HuH-7.5 (cell line): ENCODE measurements at places on chromosomes 16 and 17.

DNA sequence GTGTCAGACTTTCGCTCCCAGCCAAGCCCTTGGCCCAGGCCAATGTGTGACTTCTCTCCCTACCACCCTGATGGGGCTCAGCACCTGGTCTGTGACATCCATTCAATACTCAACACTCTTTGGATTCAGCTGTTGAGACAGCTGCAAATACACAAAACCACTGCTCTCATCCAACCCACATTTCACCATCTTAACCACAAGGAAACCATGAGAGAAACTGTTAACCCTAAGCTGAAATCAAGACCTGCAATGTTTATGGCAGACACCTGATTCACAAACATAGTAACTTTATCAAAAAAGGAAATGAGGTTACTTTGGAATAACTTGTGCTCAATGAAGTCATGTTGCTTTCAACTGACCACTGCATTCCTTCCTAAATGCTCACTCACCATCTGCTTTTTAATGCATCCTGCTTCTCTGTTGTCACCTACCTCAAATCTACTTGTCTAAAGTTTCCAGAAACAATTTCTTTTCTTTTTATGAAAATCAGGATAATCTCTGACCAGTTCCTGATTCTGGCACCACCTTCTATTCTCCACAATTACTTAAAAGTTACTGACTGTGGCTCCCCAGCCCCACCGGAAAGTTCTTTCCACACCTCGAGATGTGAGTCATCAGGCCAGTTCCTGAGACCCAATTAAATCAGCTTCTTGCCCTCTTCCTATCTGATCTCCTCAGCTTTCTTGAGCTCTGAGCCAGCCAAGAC is 88.2 kb downstream of the NOG start:
- DNase-seq = no peak

- no peak for DNase-seq
These were observed 9.3 kb downstream of the OSBPL7 start for GRCh38 chr17:47812146-47812920.

- no peak for DNase-seq
These were observed 17.8 kb downstream of the TTLL6 start for GRCh38 chr17:48799069-48799723.

- DNase-seq = no peak
These were observed 14.5 kb upstream of the RANGRF start for GRCh38 chr17:8273884-8274444.

GRCh38 chr16:51056331-51056730 is 94.7 kb downstream of the SALL1 start:
- no peak for DNase-seq

- DNase-seq = no peak
These were observed 14.6 kb downstream of the GSE1 start for GRCh38 chr16:85627526-85628264.

DNA sequence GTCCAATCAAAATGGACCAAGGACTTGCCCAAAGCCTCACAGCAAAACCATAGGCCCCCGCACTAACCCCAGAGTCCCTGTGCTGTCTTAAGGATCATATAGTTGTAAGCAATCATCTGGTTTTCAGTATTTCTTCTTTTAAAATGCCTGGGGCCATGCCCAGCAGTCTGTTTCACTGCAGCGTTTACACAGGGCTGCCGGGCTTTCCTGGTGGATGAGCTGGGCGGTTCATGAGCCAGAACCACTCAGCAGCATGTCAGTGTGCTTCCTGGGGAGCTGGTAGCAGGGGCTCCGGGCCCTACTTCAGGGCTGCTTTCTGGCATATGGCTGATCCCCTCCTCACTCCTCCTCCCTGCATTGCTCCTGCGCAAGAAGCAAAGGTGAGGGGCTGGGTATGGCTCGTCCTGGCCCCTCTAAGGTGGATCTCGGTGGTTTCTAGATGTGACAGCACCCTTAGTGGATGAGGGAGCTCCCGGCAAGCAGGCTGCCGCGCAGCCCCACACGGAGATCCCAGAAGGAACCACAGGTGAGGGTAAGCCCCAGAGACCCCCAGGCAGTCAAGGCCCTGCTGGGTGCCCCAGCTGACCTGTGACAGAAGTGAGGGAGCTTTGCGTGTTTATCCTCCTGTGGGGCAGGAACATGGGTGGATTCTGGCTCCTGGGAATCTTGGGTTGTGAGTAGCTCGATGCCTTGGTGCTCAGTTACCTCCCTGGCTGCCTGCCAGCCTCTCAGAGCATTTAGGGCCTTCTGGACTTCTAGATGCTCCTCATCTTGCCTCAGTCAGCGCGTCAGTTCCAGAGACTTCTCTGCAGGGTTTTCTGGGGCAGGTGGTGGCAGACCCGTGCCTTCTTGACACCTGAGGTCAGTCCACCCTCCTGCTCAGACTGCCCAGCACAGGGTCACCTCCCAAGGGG is 24.8 kb upstream of the STH start:
- no peak for DNase-seq

- no peak for DNase-seq
These were observed 210.6 kb upstream of the KCNJ16 start for GRCh38 chr17:69864462-69864861.

DNA sequence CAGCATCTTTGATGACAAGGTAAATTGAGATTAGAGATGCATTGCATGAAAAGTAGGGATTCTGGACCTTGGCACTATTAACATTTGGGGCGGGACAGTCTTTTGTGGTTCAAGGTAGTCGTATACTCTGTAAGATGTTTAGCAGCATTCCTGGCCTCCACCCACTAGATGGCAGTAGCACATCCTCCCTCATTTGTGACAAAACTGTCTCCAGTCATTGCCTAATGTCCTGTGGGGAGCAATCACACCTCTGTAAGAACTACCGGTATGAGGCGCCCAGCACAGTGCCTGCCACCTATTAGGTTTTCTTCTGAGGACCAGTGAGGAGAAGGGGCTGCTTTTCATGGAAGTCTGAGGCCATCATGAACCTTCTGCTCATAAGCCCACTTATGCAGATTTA is 180.8 kb downstream of the RBFOX1 start:
- peak; percentile 10 for DNase-seq

- no peak for DNase-seq
These were observed 25.3 kb downstream of the CDH13 start for GRCh38 chr16:82651921-82652601.

DNA sequence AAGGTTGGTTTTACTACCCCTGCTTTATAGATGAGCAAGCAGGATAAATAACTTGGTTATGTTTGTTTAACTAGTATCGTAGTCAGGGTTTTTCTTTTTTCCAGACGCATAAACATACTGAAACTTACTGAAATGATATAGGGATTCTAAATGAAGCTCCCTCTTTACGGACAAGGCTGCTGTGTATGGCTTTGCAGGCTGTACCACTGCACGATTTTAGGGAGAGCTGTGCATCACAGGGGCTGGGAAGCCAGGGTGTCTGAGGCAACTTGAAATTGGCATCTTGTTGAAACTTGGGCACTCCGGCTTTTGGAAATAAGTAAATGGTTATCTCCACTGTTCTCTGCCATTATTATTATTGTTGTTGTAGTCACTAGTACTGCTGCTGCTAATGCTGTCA is 218.1 kb upstream of the CDH8 start:
- no peak for DNase-seq

DNA sequence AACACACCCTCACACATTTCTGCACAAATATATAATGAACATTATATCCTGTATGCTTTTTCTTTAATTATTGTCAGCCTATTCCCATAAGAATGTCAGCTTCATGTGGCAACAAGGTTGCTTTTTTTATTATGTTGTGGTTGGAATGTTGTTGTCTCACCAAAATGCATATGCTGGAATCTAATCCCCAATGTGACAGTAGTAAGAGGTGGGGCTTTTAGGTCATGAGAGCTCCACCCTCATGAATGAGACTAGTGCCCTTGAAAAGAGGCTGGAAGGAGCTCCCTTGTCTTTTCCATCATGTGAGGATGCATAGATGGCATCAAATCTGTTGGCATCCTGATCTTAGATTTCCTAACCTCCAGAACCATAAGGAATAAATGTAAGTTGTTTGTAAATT is 131.3 kb upstream of the IRX6 start:
- no peak for DNase-seq

DNA sequence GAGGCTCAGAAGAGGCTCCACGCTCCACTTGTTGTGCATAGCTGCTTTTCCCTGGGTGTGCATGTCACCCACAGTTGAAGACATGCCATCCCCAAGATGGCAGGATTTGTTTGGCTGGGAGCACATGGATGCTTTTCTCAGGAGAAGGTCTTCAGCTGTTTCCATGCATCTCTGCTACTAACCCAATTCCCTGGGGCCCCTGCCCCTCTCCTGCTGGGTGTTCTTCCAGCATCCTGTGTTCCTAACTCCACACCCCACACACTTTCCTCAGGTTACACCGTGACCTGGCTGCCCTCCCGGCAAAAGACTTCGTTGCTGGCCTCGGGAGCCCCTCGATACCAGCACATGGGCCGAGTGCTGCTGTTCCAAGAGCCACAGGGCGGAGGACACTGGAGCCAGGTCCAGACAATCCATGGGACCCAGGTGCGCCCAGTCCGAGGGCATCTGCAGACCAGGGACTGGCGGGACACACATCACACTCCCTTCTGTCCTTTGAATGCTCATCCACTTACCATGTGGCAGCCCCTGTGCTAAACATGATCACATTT is 21.5 kb downstream of the ITGAL start:
- no peak for DNase-seq

DNA sequence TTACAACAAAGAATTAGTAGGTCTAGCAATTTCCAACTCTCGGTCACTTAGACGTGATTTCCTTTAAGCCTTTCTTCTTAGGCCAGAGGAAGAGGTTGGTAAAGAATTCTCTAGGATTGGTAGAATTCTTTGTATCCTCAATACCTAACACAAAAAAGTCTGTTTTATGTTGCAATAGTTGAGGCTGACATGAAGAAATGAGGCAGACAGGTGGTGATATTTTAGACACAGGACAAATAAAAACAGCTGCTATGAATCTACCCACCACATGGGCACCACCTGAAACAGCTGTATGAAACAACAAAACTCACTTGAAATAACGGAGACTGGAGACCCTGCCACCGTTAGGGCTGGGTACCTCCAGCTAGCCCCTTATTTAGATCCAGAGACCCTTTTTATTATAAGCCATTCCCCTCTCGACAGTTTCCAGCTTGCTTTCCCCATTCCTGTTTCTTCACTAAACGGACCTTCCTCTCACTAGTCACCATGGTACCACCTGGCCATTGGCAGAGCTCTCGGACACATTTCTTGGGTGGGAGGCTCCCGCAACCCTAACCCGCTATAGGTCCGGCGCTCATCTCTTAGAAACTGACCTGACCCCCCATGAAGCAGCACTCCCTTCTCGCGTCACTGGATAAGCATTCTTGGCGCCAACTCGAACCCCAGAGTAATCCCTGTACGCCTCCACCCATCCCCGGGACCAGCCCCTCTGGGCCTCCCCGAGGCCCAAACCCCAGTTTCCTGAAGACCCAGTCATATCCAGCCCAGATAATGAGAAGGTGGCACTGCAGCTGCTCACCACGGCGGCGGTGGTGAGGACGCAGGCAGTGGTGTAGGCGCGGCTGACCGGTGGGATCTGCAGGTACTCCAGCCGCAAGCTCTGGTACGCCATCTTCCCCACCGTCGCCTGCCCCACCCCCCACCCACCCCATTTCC is at the start of gene DERL2:
DERL2 (minus strand) TSS at position 909 of the 936 bp plus-strand sequence; CDS start at position 892, 17 bp downstream.
- DNase-seq = no peak

- DNase-seq = peak; percentile 25
These were observed 30.3 kb downstream of the CHD9NB start for GRCh38 chr16:53022374-53022773.

DNA sequence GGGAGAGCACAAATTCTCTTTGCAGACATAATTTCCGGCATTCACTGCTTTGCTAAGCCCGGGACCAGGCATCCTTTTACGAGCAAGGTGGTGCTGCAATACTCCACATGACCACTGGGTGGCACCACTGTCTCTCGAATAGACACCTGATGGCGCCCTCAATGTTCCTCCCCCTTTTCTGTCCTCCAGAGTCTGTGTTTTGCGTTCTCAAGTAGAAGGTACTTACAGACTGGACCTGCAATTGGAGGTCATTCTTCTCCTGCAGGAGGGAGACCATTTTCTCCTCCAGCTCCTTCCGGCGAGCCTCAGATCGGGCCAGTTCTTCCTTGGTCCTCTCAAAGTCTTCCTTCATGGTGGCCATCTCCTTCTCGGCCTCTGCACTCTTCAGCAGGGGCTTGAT is 45.2 kb downstream of the MYH13 start:
- DNase-seq = peak; percentile 49

DNA sequence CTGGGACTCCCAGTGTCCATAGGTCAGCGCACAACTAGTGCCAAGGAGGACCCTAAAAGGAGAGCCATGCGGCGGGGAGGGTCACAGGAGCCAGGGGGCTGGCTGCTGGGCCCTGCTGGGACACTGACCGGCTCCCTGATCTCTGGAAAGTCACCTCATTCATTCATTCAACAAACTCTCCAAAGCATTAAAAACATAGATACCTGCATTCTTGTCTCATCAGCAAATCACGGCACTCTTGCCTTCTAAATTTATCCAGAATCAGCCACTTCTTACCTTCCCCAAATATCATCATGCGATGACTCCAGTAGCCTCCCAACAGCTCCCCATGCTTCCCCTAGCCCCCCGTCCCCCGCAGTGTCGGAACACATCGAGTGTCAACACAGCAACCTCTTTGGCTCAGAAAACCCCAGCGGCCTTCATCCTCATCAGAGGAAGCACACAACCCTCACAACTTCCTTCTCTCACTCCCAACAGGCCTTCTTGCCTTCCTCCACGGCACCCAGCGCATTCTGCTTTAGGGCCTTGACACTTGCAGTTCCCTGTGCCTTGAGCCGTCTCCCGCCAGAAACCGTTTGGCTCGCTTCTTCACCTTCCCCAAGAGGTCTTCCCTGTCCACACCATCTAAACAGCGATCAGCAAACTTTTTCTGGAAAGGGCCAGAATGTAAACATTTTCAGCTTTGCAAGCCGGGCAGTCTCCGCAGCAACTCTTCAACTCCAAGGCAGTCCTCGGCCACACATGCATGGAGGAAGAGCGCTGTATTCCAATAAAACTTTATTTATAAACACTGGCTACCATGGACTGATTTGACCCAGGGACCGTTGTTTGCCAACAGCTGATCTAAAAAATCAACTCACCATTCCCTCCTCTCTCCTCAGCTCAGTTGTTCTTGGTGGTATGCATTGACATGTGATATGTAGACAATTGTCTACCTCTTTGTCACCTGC is 119.5 kb upstream of the TNRC6C start:
- no peak for DNase-seq

- no peak for DNase-seq
These were observed 38.1 kb downstream of the MRPS23 start for GRCh38 chr17:57811638-57812280.
